Neural crest cell (in vitro differentiated cells): ENCODE measurements at places on chromosomes 4 and X.

DNA sequence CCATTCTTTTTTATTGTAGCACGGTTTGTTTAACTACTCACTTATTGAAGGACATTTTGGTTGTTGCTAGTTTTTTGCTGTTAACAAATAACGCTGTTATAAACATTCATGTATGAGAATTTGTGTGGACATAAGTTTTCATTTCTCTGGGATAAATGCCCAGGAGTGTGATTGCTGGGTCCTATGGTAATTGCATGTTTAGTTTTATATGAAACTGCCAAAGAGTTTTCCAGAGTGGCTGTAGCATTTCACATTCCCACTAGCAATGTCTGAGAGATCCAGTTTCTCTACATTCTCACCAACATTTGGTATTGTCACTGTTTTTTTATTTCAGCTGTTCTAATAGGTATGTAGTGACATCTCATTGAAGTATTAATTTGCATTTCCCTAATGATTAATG, 66.8 kb downstream of the PLAC1 start:
- no peak for DNase-seq

- DNase-seq, result no peak
These were observed 63.7 kb downstream of the STK32B start for GRCh38 chr4:5114950-5115349.

- DNase-seq, result no peak
These were observed 56.4 kb downstream of the IRF2 start for GRCh38 chr4:184417802-184418511.

GRCh38 chr4:23485801-23486200, 404.0 kb downstream of the PPARGC1A start:
- no peak for DNase-seq

DNA sequence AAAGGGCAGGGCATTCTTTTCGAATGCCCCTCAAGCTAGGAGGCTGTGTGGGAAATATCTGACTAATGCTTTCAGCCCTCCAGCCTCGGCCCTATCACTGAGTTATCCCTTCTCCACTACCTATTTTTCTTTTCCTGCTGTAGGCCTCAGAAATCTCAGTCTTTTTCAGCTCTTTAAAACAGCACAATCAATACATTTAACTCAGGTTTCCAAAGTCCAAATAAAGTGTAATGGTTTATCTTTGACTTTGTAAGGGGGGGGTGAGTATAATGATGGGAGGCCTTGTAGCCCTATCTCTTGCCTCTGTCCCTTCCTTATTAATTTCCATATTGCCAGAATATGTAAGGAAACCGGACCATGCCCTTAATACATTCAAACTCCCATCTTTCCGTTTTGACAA, 1.6 kb upstream of the WNK3 start:
- DNase-seq, result no peak

- DNase-seq, result no peak
These were observed 750 bp downstream of the ARMCX5 start for GRCh38 chrX:102599951-102600579.

- DNase-seq, result no peak
These were observed 252.5 kb downstream of the GPM6A start for GRCh38 chr4:175559526-175559925.

DNA sequence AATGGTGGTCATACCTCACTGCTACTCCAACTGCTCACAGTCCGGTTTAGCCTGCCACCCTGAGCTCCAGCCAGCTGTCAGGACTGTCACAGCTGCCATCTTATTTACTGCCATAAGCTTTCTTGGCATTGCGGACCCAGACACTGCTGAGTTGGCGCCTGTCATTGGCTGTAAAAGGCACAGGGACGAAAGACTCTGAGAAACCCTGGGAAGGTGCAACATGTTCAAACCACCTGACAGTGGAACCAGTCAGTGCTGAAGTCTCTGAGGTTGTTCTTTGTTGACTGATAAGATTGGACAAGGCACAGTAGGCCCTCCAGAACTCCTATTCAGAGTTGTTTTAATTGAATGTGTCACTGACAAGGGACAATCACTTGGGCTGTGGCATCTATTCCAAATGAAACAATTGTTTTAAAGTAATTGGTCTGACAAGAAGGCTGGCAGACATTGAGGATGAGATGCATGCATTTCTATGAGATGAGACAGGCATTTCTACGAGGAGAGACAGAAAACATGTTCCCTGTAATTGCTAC, 927.8 kb downstream of the STPG2 start:
- DNase-seq, result no peak

- DNase-seq, result no peak
These were observed 572.4 kb upstream of the GALNT7 start for GRCh38 chr4:172596206-172596605.

DNA sequence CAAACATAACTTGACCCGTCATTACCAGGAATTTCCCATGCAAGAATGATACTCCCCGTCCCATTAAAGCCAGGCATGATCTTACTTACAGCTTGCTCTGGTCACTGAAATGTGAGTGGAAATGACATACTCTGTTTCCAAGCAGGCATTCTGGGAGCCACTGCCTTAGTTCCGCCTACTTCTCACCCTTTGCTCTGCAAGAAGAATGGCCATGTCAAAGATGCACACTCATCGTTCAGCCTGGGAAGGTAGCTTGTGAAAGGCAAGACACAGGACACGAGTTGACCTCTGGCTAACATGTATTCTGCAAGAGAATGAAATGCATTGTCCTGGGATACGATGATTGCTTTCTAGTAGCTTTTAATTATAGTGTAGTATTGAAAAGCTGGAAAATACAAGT, 1144.4 kb downstream of the NLGN4X start:
- DNase-seq, result no peak

GRCh38 chrX:7330971-7331746, 183.2 kb upstream of the PUDP start:
- DNase-seq, result no peak

DNA sequence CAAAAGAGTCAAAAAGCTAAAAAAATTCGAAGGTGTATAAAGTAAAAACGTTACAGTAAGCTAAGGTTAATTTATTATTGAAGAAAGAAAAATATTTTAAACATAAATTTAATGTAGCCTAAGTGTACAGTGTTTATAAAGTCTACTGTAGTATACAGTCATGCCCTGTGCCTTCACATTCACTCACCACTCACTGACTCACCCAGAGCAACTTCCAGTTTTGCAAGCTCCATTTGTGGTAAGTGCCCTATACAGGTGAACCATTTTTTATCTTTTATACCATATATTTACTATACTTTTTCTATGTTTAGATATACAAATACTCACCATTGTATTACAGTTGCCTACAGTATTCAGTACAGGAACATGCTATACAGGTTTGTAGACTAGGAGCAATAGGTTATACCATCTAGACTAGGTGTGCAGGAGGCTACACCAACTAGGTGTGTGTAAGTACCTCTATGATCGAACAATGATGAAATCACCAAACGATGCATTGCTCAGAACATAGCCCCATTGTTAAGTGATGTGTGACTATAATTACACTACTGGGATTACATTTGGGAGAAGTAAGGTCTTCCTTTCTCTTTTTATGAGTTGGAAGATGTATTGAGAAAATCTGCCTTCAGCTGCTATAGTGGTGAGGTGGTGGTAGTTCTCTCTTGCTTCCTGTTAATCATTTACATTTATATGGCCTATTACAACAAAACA, 27.2 kb downstream of the TMSB4X start:
- no peak for DNase-seq

- DNase-seq, result no peak
These were observed 1752.7 kb downstream of the PCDH7 start for GRCh38 chr4:32472918-32473317.
